ENCODE measurements at places on chromosomes 1 and 21.

DNA sequence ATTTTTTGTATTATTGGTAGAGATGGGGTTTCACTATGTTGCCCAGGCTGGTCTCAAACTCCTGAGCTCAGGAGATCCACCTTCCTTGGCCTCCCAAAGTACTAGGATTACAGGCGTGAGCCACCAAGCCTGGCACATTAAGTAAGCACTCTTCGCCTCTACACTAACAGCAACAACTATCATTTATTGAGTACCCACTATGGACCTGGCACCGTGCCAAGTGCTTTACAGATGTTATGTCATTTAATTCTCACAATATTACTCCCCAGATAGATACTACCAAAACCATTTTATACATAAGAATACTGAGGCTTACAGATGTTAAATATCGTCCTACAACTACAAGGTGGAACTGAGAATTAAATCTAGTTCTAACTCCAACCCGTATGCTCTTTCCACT lies 50.1 kb downstream of the TUT4 start:
- no peak for DNase-seq

DNA sequence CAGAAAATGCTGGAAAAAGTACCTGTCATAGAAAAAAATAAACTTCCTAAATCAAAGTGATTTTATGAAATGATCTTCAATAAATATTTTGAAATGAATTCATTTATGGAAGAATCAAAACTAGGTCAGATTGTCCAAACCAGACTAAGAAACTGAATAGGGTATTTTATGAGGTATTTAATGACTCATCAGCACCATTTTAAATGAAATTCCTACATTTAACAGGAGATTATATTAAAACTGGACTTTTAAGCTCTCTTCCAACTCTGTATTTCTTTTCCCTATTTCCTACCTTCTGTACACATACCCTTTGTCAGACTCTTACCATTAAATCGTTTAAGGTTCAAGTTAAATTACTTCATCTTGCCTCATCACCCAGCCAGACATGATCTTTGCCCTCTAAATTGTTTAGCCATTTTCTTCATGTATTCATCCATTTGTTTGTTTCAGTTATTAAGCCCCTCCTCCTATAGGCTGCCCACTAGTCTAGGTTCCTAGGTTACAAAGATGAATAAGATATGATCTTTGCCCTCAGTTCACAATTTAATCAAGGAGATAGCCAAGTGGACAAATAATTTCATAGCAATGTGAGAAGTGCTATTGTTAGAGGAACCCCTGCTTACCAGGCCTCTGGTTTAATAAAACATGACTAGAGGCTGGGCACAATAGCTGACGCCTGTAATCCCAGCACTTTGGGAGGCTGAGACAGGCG lies 25.0 kb downstream of the TATDN3 start:
- no peak for DNase-seq

DNA sequence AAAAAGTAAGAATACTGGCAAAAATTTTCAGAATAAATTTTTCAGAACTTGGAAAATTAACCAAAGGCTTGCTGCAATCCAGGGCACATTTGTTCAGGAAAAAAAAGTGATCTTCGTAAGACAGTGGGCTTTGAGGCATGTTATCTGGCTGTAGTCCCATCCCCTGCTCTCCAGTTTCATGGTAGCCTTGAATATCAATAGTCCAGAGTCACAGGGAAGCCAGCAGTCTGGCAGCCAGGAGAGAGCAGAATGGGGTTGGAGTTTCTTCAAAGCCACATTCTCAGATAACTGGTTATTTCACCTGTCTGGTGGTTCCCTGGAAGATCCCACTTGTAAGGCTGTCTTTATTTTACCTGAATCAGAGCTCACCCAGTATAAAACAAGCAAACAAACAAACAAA lies 669.3 kb downstream of the MATN1 start:
- no peak for DNase-seq

GRCh38 chr1:234437423-234438171 lies 41.4 kb downstream of the TARBP1 start:
- no peak for DNase-seq
